Esophagus squamous epithelium (tissue), 5 donors: ENCODE measurements at places on chromosomes 13 and 19.

DNA sequence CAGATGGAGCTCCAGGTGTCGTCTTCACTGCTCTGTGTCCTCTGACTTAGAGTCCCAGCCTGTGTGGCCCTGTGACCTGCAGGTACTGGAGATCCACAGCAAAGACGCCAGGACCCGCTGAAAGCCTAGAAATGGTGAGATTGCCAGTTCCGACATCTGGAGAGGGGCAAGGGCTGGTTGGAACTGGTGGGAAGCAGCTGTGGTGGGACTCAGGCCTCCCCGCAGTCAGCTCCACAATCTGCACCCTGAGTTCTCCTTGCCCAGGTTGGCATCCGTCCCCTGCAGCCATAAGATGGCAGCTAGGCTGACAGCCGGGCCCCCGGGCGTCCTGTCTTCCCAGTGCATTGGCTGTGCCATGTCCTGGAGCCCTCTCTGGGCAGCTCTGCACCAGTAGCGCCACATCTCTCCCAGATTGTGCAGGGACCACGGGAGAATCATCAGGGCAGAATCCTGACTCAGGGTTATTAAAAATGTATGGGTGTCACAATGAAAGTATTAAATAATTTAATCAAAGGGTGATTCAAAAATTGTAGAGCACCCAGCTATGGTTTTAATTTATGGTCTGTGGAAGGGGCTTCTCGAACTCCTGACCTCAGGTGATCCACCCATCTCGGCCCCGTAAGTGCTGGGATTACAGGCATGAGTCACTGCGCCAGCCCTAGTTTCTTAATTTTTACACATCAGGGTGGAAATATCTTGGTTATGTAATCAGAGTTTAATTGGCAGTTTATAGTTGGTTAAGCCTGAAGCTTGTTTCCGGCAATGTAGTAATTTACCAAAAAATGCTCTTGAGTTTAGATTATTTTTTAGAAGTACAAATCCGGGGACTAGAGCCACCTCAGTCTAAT is 32.2 kb upstream of the ZNF681 start:
- no peak for DNase-seq

DNA sequence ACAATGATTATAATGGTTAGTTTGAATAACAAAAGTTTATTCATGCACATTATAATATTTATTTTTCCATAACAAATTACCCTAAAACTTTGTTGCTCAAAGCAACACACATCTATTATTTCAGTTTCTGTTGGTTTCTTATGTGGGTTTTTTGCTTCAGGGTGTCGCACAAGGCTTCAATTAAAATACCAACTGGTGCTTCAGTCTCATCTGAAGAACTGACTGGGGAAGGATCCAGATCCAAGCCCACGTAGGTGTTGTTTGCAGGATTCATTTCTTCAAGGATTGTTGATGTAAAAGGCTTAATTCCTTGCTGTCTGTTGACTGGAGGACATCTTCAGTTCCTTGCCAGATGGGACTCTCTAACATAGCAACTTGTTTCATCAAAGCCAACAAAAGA is 747.2 kb upstream of the PCDH20 start:
- DNase-seq: no peak

DNA sequence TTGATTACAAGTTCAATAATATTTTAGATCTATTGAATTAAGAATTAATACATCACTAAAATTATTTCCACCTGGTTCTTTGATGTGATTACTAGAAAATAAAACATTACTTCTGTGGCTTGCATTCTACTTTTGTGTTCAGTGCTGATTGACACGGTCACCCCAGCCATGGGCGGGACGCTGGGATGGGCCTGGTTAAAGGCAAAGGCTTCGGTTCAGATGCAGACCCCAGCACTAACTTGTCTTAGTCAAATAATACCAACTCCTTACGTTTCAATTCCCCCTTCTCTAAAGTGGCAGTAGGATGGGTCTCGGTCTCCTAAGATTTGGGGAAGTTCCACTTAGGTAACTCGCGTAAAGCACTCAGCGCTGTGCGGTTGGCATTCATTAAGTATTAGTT is 144.9 kb downstream of the URI1 start:
- no peak for DNase-seq

GRCh38 chr13:90645582-90645981 is 701.9 kb upstream of the MIR17HG start:
- DNase-seq: no peak

- DNase-seq: no peak
These were observed 2139.9 kb downstream of the PCDH9 start for GRCh38 chr13:65090186-65090585.

DNA sequence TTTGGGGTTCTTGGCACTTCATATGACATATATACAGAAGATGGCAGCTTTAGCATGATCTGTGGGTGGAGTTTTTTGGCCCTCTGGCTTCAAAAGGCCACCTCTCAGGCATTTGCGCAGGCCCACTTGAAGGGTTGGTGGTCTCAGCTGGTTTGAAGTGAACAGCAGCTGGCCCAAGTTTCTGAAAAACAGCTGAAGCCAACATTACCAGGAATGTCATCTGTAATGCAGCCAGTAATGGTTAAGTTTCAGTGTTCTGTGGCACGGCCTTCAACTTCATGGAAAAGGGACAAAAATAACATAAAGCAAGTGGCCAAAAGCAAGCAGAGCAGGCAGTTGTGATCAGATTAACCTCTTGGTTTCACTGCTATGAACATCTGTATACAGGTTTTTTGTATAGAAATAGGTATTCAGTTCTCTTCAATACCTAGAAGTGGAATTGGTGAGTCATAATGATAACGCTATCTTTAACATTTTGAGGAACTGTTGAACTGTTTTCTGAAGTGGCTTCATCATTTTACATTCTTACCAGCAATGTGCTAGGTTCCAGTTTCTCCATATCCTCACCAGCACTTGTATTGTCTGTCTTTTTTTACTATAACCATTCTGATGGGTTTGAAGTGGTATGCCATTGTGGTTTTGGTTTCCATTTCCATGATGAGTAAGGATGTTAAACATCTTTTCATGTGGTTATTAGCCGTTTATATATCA is 245.4 kb downstream of the SHISA2 start:
- no peak for DNase-seq

DNA sequence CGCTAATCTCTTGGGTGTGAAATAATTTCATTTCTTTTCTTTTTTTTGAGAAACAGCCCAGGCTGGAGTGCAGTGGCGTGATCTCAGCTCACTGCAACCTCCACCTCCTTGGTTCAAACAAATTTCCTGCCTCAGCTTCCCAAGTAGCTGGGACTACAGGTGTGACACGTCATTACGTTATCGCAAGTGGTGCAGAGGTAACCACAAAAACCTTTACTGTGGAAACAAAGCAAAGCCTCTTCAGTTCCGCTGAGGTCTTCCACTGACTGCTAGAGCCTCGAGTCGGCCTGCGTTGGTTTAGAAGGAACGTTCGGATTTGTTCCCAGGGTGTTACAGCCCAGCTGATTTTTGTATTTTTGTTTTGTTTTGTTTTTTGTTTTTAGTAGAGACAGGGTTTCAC is 2.0 kb upstream of the ZNF784 start:
- no peak for DNase-seq

DNA sequence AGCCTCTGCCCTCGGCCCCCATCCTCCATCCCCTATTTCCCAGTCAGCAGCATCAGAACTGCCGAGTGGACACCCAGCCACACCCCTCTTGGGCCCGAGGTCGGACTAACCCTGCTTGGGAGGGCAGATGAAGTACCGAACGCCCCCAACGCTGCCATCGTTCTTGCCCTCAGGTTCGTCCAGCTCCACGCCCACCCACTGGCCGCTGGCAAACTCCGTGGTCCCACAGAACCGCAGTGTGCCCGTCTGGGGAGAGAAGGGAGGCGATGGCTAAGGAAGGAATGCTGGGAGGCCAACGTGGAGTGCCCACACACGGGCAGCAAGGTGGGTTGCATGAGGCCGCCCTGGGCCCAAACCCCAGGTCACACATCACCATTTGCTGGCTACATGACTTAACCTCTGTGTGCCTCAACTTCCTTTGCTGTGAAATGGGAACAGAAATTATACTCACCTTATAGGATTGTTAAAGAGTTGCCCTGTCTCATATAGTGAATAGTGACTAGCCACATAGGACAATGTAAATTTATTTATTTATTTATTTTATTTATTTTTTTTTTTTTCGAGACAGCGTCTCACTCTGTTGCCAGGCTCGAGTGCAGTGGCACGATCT is 5.2 kb upstream of the ALKBH6 start:
- DNase-seq: no peak

DNA sequence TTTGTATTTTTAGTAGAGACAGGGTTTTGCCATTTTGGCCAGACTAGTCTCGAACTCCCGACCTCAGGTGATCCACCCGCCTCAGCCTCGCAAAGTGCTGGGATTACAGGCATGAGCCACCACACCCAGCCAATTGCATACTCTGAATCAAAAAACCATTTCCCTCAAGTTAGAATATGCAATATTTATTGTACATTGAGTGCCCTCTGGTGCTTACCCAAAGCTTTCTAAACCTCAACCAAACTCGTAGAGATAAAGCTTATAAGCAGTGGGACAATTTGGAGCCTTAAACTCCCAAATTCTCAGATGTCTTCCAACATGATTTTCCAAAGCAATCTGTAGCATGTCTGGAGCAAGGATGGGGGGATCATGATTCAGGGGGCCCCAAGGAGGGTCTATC is 22.4 kb downstream of the RFXAP start:
- DNase-seq: no peak

DNA sequence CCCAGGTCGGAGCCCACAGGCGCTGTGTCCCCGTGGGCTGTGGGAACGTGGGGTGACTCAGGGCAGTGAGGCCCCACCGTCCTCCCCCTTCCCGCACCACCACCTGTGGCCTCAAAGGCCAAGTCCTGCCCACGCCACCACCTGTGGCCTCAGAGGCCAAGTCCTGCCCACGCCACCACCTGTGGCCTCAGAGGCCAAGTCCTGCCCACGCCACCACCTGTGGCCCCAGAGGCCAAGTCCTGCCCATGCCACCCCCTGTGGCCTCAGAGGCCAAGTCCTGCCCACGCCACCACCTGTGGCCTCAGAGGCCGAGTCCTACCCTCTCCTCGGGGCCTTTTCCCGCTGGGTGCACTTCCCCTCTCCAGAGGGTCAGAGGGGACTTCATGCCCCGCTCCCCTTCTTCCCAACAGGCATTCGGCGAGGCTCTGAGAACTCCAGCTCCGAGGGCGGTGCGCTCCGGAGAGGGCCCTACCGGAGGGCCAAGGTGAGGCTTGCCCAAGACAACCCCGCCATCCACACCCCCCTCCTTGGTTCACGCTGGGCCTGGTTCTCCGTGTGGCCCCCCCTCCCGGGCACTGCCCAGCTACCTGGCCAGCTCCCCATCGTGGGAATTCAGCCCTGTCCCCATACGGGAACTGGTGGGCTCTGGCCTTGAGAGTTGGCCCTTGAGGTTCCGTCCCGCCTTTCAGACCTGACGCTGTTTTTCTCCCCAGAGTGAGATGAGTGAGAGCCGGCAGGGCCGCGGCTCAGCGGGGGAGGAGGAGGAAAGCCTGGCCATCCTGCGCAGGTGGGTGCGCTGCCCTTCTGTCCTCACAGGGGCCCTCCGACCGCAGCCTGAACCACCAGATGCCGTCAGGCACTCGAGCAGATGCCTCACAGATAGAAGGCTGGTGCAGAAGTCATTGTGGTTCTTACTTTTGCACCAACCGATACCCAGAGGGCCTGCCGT is 27.4 kb upstream of the F7 start:
- DNase-seq: no peak

DNA sequence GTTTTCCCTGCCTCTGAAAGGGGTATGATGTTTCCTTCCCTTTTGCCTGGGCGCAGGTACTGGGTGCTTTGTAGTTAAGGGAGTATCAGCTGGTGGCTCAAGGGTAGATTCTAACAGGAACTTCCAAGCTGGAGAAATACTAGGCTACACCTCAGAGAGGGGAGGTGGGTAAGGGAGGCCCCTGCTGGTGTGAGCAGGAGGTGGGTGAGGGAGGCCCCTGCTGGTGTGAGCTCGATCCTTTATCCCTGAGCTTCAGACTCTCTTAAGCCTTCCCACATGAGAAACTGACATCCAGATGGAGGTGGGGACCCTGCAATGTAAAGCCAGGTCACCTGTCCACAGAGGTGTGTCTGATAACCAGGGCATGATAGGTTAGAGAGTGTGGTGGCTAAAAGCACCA is 32.1 kb downstream of the CYP2B6 start:
- no peak for DNase-seq

DNA sequence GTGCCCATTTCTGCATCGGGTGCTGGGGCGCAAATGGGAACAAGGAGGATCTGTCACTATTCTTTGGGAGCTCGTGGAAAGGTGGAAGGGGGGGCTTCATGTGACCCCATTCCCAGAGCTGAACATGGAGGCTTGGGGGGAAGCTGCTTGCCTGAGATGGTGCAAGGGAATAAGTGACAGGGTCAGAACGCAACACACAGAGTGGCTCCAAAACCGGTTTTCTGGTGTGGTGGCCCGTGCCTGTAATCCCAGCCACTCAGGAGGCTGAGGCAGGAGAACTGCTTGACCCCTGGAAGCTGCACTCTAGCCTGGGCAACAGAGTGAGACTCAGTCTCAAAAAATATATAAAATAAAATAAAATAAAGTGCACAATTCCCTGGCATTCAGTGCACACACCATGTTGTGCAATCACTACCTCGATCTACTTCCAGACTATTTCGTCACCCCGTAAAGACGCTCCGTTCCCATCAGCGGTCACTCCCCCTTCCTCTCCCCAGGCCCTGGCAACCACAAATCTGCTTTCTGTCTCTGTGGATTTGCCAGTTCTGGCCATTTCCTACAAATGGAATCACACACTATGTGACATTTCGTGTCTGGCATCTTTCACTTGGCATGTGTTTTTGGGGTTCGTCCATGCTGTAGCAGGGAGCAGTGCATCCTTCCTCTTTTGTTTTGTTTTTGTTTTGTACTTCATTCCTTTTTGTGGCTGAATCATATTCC is 18.2 kb upstream of the COMP start:
- DNase-seq: no peak

DNA sequence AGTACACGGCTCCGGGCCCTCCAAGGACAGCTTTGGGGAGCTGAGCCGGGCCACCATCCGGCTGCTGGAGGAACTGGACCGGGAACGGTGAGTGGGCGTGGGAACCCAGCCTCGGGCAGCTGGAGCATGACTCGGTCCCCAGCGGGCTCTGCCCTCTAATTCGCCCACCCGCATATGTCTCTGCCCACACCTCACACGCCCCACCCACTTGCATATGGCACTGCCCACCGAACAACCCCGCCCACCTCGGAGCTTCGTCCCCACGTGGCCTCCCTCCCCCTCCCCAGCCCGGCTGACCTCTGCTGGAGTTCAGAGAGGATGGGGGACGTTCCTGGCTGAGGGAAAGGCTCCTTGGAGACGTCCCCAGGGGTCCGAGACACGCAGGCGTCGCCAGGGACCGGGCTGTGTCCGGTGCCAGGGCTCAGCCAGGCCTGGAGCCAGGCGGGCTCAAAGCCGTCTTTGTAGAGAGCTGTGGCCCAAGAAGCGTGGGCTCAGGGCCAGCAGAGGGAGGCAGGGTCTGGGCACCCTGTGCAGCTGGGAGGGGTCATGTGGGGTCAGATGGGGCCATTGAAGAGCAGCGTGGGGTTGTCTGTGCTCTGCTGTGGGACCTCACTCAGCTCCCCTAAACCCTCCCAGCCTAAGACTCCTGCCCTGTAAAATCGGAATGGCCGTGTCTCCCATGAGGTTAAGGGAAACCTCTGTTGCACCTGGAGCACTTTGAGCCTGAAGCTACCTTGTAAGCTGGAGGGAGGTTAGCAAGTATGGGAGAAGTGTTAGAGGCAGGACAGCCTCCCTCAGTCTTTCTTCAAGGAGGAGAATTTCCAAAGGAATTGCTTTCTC is 3.8 kb downstream of the APC2 start:
- DNase-seq: no peak
